ENCODE measurements at places on chromosomes 3 and 15.
A peak's percentile ranks its signal among the peaks of the same experiment; 100 is the strongest.

DNA sequence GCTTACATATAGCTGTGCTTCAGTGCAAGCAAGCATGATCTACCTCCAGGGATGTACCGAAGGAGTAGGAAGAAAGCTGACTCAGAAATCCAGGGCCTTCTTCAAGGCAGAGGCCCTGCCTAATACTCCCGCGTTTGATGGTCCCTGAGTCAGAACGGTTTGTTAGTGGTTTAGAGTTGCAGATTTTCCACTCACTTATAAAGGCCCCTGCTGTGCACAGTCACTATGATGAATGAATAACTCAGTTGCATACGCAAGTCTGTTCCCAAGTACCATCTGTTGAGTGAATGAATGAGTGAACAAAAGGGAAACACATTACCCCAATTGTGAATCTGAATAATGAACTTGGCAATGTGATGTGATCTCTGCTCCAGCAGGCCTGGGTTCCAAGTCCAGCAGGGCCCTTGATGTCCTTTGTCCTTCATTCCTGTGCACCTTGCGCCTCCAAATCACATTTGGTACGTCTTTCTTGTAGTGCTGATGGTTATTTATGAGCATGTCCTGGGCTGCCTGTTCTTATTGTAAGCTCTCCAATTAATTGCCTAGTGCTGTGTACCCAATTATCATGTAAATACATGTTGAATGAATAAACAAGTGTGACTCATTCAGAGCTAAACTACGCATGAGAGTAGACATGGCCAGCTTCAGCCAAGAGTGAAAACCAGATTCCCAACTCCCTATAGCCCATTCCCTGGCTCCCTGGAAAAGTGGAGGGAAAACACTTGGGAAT is 85.3 kb upstream of the LIMD1 start:
- no peak for DNase-seq

DNA sequence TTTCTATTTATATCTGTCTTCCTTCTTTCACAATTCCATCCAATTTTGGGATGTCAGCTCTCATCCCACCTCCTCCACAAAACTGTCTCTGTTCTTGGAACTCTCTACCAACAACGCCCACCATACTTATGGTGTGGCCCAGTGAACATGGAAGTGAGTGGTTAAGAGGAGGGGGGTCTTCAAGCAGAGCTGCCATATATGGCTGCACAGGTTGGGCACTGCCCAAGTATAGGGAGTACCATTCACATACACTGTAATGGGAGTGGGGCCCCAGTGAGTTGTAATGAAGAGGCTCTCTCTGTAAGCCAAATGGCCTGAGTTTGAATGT is 7.9 kb upstream of the CAMK1 start:
- DNase-seq = no peak

- DNase-seq = no peak
Measured at GRCh38 chr15:66661432-66662096, 40.5 kb upstream of the SMAD6 start.

GRCh38 chr15:40569129-40569953 is at the start of gene RPUSD2:
Gene RPUSD2 (plus strand): TSS chr15:40569299. CDS start chr15:40569338, 39 bp downstream.
- no peak for DNase-seq

DNA sequence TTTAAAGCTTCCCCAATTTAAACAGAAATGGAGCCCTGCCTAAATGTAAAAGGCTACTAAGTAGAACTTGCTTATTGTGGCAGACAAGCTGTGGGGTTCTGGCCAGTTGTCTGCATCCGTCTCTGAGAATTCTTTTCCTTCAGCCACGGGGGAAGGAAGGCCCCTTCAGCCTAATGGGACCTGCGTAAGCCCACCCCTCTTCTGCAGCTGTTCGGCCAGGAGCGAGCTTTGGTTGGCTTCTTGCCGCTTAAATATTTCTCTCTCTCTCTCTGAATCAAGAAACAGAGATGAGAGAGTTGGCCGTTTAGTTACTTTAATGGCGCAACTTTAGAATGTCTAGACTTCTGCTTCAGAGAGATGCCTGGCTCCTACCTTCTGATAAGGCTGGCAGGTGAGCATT is 151.7 kb upstream of the PROK2 start:
- DNase-seq = no peak

GRCh38 chr3:179141890-179142289 is 6.3 kb upstream of the PIK3CA start:
- DNase-seq = no peak

DNA sequence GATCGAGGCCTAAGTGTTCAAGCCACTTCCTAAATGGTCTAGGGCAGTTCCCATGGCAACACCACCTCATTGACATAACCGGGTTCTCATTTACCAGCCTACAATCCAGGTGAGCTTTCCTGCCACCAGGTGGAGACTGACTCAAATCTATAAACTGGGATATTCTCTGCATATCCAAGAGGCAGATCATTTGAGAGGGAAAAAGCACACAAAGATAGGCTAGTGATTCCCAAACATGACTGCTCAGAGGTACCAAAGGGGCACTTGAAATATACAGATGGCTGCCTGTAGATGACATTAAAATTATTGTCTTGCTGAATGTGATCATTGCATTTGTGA is 141.3 kb upstream of the PROK2 start:
- DNase-seq = no peak

GRCh38 chr3:9986230-9986725 is 363 bp downstream of the EMC3 start:
- peak; percentile 93 for DNase-seq

DNA sequence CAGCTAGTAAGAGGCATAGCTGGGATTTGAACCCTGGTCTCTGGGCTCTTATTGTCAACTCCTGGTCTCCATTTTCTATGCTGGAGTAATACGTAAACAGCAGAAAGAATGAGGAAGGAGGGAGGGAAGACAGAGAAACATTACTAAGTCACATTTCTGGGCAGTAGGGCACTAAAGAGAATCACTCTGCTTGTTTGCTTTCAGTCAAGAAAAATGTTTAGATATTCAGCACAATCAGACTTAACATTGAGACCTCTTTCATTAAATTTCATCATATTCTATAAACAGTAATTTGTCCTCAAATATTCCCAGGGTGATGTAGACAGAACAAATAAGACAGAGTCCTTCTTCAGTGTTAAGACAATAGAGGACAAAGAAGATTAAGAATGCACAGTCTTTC is 67.7 kb upstream of the BNC1 start:
- DNase-seq = no peak

- DNase-seq = no peak
Measured at GRCh38 chr3:25515171-25515570, 87.1 kb downstream of the RARB start.

GRCh38 chr3:68057637-68058320 is 403.4 kb upstream of the SUCLG2 start:
- no peak for DNase-seq

- no peak for DNase-seq
Measured at GRCh38 chr3:135896613-135897012, 68.9 kb upstream of the PPP2R3A start.

- no peak for DNase-seq
Measured at GRCh38 chr3:22714749-22715148, 488.4 kb upstream of the UBE2E2 start.

DNA sequence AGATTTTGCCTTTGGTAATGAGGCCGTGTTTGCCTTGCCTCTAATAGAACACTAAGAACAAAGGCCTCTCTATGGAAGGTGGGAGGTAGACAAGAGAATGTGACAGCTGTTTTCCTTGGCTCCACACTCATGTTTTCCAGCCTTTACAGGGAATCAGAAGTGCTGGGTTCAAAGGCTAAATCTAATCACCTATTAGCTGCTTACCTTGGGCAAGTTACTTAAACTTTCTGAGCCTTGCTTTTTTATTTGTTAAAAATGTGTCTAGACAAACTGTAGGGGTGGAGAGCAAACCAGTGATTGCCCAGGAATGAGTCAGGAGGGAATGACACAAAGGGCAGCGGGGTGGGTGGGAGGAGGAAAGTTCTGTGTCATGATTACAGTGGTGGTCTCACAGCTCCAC is 179.0 kb downstream of the P3H2 start:
- no peak for DNase-seq

GRCh38 chr3:171187706-171188290 is 161.3 kb upstream of the SLC2A2 start:
- DNase-seq = no peak

GRCh38 chr3:70000563-70001081 is 1.1 kb downstream of the SAMMSON start:
- no peak for DNase-seq

- DNase-seq = no peak
Measured at GRCh38 chr3:52487788-52488691, 7.1 kb upstream of the STAB1 start.

DNA sequence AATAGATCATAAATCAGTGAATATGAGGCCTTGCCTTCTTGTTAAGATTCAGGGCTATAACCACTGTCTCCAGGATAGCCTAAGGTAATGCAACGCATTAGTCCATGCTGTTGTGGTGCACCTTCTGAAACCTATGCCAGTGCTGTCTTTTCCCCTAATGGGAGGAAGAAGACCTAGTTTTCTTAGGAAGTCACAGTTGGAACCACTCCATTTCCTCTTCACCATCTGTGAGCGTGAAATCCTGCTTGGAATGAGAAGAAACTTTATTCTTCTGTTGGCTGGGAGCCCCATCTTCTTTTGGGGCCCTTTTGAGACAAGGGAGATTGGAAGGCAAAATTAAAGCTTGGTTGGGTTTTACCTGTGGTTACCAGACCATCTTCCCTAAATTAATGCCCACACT is 25.9 kb upstream of the SLC7A14 start:
- no peak for DNase-seq

DNA sequence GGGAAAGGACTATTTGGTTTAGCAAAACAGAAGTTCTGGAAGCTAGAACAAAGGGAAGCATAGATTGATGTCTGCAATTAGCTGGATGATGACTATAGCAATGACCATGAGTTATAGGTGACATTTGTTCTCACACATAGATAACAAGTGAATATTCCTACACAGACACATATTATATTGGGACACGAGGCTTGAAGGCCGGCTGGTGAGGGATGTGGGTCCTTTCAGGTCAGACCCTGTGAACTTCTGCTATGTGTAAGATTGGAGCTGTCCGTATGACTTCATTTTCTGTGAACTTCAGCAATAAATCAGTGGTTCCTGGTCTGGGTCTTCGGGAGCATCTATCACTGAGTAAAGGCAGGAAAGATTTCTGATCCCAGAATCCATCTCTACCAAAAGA is 253.6 kb upstream of the CFAP20DC start:
- DNase-seq = no peak

DNA sequence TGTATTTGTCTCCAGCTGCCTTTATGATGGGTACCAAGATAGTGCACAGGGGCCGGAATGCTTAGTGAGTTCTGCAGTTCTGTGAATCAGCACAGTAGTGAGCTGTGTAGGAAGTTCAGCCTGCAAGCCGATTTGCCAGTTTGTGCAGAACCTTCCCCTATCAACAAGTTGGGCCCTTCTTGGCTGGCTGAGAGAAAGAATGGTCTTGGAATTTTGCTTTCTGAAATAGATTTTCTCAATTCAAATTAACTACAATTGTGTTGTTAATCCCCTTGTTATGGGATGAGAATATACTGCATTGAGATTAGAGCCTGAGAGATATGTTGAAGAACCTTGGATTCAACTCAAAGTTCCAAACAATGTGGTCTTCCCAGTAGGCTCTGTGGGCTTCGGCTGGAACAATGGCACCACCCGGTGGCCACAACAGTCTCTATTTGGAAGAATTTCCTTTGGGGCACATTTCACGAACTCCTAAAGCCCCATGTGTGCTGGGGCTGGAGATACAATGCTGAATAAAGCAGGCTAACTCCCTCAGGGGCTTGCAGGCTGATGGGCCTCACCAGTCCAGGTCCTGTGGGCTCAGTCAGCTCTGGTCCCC is 59.1 kb downstream of the TRIM42 start:
- DNase-seq = no peak

Data from vagina (tissue), 2 donors.